ENCODE measurements at places on chromosomes 2 and 18.

- no peak for DNase-seq
Measured at GRCh38 chr2:20001361-20001863, 11.1 kb downstream of the MATN3 start.

- no peak for DNase-seq
Measured at GRCh38 chr18:79371561-79372121, 24.1 kb upstream of the NFATC1 start.

GRCh38 chr2:21376864-21377263 lies 253.1 kb downstream of the TDRD15 start:
- DNase-seq, result no peak

DNA sequence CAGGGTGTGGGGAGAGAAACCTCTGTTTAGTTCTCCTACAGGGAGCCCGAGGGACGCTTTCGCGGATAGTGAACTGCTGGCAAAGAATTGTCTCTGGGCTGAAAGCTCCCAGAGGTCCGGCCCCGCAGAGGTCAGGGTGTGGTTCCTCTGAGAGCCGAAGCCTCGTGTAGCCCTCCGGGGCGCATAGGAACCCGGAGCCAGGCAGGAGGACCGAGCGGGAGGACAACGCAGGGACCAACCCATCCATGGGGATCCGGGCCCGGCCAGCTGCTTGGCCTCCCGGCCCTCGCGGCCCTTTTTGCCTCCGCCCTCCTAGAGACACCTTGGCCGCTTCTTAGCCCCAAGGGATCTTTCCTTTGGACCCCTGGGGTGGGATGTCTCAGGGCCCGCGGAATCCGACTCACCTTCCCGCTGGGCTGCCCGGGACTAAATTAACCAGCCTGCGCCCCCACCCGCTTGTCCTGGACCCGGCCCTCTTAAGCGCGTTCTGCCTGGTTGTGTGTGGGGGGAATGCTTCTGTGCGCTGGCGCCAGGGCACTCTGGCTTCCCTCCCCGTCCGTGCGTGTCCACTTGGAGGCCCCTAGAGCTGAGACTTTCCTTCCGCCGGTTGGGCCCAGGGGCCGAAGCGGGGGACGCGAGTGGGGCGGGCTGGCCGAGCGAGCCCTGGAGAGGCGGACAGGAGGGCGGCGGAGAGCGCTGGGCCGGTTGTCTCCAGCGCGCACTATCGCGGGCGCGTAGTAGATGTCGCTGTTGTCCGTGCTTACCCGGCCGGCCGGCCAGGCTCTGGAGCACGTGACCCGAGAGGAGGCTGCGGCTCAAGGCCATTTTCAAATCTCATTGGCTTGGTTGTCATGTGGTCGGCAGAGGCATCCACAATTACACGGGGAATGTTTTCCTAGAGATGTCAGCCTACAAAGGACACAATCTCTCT lies at the start of gene HOXD10:
Gene HOXD10, plus strand, starts transcription at position 896 of the 931 bp plus-strand sequence. CDS start 56 bp downstream, outside the sequence.
- DNase-seq, result no peak

- DNase-seq, result peak; percentile 19
Measured at GRCh38 chr18:68847219-68847837, 49.4 kb downstream of the CCDC102B start.

GRCh38 chr2:240182001-240182400 lies 41.5 kb upstream of the OTOS start:
- no peak for DNase-seq

GRCh38 chr2:222952204-222952603 lies 91.4 kb downstream of the ACSL3 start:
- DNase-seq, result no peak

DNA sequence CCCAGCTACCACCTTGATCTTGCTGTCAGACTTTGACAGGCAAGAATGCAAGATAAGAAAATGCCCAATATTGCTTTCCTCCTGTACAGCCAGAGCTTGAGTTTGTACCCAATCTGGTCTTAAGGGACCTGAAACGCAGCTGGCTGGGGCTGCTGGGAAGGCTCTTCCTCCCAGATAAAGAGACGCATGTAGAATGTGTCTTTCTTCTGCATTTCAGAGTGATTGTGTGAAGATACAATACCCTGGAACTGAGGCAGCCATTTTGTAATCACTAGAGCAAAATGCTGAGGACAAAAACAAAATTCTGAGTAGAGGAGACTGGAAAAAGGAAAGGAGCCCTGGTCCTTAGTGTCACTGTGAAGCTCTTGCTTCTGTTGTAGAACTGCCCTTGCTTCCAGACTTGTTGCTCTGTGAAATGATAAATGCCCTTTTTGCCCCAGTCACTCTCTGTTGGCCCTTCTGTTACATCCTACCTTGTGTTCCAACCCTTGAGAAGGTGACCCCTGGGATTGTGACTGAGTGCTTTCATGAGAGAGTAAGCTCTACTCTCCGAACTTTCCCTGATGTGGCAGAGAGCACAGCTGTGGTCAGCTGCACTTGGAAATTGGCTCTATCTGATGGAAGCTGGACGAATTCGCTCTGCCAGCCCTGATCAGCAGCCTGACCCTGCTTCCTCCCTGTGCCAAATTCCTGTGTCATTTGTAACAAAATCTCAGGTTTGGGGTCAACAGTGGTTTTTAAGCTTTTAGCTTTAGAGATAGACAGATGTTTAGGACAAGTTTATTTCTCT lies 137.4 kb upstream of the RBMS1 start:
- DNase-seq, result no peak

DNA sequence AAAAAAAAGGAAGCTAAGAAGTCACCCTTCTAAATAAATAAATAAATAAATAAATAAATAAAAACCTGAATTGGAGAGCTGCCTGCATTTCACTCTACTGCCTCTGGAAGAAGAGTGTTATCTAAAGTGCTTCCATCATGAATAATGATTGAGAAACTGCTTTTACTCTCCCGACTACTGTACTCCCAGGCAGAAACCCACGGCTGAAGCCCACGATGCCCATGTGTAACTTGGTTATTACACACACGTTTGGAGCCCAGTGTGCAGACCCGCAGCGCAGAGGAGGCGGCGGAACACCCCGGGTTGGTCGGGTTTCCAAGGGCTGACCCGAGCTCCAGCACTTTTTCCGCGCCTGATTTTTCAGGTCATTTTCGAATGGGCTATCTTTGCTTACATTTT lies 697 bp upstream of the SPATS2L start:
- DNase-seq, result no peak

- no peak for DNase-seq
Measured at GRCh38 chr2:199922856-199923255, 11.8 kb downstream of the C2orf69 start.

GRCh38 chr18:49728542-49728941 lies 84.8 kb downstream of the ACAA2 start:
- no peak for DNase-seq

GRCh38 chr2:222711315-222711940 lies 40.0 kb downstream of the MOGAT1 start:
- no peak for DNase-seq

- DNase-seq, result peak; percentile 31
Measured at GRCh38 chr2:45585267-45585861, 25.7 kb downstream of the SRBD1 start.

DNA sequence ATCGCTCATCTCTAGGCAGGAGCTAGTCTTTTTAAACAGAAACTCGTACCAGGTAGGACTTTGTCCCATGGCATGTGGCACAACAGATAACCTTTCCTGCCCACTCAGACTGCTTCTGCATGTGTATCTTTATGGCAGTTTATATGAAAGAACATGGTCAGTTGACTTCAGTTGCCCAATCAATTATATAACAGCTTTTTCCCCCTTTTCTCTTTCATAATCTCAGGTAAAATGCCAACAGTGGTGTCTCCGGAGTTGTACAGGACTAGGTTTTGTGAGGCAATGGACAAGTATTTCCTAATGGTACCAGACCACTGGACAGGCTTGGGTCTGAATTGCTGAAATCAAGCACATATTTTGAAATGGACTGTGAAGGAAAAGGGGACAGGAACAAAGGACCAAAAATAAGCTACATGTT lies 51.6 kb upstream of the PTH2R start:
- DNase-seq, result no peak

DNA sequence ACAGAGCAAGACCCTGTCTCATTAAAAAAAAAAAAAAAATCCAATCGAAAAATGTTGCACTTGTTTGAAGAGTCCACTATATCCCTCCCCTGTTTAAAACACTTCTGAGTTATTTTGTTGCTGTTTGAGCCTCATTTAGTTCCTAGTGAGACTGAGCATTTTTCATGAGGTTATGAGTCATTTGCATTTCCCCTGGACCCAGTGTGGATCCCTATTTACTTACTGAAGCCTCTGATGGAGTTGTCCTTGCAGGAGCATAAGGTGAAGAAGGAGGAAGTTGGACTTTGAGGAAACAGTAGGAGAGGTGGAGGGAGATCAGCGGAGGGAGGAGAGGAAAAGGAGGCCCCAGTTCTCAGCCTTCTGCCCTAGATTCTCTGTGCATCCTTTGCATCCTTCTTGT lies 5.1 kb downstream of the CXCR1 start:
- no peak for DNase-seq

GRCh38 chr2:63092401-63092800 lies 41.8 kb downstream of the OTX1 start:
- DNase-seq, result no peak

GRCh38 chr18:79604205-79604912 lies 75.2 kb upstream of the CTDP1 start:
- no peak for DNase-seq

DNA sequence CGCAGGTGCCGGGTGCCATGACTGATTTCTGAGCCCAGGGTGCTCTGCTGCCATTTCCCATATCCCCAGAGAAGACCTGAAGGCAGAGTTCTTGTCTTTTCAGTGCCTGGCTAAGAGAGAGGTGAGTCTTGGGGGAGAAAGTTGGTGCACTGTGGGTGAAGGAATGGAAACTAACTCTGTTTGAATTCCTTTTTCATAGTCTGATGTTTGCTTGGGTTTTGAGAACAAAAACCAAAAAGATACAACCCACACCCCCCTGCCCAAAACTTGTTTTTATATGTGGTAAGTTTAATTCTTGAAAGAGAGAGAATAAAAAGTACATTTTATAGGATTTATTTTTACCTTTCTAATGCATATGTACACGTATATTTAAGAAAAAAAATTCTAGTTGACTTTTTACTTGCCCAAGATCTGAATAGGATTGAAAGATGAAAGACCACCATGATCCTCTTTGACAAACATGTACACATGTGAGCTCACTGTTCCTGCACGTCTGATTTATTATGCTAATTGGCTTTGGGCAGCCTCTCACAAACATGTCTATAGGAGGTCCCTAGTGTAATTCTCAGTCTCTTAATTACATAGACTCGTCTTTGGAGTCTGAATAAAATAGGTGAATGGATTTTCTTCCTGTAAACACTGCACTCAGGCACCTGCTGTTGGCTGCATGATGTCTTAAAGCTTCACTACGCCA lies 46.3 kb downstream of the ARL4C start:
- peak; percentile 64 for DNase-seq

DNA sequence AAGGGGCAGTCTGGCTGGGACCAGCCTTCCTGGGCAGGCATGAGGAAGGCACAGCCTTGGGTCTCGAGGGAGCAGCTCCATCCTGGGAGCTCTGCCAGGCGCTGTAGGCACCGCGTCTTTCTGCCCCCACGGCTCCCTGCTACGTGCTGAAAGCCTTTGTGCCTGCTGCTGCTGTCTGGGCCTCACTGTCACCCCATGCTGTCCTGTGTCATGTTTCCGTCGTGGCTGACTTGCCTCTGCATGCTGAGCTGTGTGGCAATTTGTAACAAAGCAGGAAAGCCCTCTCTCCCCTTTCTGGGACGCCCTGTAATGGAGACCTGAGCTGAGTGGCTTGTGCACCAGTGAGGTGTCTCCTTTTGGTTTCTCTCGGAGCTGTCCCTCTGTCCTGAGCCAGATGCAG lies 152.5 kb downstream of the TSN start:
- DNase-seq, result no peak

DNA sequence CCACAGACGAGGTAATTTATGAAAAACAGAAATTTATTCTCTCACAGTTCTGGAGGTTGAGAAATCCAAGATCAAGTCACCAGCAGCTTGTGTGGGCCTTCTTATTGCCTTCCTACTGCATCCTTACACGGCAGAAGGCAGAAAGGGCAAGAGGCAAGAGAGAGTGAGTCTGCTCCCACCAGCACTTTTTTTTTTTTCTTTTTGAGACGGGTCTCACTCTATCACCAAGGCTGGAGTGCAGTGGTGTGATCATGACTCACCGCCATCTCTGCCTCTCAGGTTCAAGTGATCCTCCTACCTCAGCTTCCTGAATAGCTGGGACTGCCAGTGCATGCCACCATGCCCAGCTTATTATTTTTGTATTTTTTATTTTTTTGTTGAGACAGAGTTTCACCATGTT lies 78.5 kb upstream of the HK2 start:
- no peak for DNase-seq

DNA sequence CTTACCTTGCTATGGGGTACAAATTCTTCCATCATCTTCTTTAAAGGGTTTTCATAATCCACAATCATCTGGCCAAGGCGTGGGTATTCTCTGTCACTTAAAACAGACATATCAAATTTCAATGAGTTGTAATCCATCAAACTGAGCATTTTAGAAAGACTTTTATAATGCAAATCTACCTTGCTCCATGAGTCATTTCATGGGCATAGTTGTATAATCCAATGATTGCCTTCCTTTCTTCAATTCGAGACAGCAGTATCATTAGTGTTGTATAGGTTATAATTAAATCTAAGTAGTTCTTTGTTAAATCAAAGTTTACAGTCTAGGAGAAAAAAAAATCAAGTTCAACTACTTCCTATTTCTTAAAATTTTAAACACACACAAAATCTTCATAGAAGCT lies 36.3 kb downstream of the NCKAP1 start:
- no peak for DNase-seq

GRCh38 chr2:167492486-167492885 lies 604.2 kb downstream of the XIRP2 start:
- no peak for DNase-seq

DNA sequence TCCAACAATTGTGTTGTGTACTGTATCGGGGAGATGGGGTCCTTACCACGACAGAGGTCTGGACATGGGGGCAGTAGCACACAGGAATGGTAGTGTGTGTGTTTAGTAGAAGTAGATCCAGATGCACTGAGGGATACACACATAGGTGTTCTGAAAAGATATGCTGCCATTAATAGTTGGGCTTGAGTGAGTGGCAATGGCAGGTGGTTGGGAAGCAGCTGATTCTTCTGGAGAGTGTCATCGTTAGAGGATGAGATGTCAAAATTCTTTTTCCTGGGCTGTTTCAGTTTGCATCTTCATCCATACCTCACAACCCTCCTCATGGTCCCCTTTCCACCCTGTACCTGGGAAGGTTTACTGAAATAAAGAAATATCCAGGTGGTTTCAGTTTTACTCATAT lies 66.6 kb downstream of the UGGT1 start:
- no peak for DNase-seq

GRCh38 chr2:15253835-15254286 lies 307.3 kb downstream of the NBAS start:
- no peak for DNase-seq

DNA sequence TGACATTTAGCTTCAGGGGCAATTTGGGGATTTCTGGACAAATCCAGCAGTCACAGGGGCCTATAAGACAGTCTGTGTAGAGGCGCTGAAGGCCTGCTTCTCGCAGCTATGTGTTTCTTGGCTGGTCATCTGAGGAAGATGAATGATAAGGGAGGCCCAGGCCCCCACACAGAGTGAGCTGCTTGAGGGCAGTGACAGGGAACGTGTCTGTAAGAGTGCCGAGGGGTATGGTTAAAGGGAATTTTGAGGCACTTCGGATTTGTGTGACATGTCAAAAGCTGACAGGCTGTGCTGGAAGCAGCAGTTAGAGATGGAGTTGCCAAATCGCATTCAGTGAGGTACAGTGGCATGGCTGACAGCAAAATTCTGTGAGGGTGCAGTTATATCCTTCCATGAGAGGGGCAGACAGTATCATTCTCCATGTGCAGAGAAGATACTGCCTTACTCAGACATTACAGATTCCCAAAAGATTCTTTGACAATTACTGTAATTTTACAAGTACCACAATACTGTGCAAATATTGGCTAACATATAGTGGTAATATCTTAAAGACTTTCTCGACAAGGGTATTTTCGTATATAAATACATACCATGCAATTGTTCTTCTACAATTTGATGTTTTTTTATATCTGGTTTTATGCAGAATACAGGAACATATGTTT lies 74.0 kb downstream of the CERS6 start:
- DNase-seq, result no peak
